ENCODE measurements at places on chromosomes 7 and 10. TPM values are rescaled to one million over a fixed set of nuclear protein-coding genes. Genes with fewer than 3 reads are reported as not detected.

DNA sequence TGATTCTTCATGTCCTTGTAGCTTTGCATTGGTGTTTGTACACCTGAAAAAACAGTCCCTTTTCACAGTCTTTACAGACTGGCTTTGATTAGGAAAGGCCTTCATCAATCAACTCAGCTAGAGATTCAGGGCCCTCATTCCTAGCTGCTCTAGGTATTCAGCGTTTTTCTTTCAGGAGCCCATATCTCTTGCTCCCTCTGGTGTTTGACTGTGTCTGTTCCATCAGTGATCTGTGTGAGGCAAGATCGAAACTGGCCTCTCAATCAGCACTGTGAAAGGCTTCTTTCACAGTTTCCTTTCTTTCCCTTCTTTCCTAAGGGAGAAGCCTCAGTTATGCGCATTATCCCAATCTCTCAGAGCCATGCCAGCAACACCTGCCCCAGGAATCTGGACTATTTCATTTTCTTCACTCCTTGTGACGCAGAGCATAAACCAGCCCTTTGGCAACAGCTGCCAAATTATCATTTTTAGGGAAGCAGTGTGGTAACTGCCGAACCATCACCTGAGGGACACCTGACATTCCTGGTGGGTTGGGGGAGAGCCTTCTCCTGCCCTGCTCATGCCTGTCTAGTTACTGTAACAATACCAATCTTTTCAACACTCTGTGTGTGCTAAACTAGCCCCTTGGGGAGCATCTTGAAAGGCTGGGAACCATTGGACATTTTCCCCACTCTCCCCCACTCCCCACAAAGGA is 75.7 kb upstream of the CCDC71L start:
- DNase-seq: peak; percentile 35

Gene HOXA2
- total RNA-seq: not detected

GRCh38 chr7:96710544-96710943 is 898 bp upstream of the SEM1 start:
- DNase-seq: no peak

DNA sequence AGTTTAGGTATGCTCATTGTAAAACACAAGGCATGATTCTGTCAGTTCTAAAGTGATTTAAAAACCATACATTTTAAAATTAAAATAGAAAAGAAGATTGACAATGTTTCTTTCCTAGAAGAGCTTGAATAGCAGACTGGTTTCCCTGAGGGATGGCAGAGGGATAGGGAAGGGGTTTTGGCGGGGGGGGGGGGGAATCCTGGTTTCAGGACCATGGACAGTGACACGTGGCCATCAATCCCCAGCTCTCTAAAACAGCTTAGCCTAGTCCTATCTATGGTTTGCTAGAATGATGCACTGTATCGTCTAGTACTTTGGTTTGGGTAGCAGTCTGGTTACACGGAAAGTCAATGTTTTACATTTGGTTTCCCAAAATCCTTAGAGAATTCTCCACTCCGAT is 88.7 kb downstream of the PHYHIPL start:
- no peak for DNase-seq

DNA sequence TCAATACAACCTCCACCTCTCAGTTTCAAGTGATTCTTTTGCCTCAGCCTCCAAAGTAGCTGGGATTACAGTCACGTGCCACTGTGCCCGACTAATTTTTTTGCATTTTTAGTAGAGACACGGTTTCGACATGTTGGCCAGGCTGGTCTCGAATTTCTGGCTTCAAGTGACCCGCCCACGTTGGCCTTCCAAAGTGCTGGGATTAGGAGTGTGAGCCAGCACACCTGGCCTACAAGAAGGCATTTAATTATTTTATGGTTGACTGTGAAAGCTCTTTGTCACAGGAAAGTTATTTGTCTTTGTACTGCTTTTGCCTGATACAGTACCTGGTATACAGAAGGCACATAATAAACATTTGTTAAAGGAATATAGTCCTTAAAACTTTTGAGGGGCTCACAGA is 12.9 kb downstream of the MYOZ1 start:
- DNase-seq: no peak

GRCh38 chr10:104435822-104436221 is 82.2 kb downstream of the CFAP58 start:
- no peak for DNase-seq

GRCh38 chr7:48452218-48452617 is 281.0 kb downstream of the ABCA13 start:
- DNase-seq: no peak
